ENCODE measurements at places on chromosomes 6 and 20.

- DNase-seq = no peak
These were observed 104.2 kb downstream of the NCOA3 start for GRCh38 chr20:47605673-47606413.

DNA sequence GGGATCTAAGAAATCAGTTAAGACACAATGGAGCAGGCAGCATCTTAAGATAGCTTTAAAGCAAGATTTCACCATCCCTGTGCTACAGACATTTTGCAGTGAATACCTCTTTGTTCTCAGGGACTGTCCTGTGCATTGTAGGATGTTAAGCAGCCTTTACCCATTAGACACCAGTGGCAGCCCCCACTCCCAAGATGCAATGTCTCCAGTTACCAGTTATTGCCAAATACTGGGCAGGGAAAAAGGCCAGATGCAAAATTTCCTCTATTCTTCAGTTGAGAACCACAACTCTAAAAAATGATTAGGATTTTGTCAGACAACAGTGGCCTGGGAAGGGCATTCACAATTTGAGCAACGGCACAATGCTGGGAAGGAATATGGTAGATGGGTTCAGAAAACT lies 6.1 kb downstream of the FBXO5 start:
- DNase-seq = no peak

DNA sequence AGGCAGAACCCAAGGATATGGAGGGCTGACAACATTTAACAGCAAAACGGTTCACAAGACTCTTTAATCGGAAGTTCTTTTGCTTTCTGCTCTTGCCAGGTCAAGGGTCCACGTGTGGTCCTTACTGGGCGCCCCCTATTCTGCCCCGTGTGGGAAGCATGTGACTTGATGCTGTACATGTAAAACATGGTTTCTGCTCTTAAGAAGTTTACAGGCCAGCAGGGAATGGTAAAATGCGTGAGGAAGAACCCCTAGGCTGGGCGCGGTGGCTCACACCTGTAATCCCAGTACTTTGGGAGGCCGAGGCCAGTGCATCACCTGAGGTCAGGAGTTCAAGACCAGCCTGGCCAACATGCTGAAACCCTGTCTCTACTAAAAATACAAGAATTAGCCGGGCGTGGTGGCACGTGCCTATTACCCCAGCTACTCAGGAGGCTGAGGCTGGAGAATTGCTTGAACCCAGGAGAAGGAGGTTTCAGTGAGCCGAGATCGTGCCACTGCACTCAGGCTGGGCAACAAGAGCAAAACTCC lies 19.3 kb downstream of the ZNF217 start:
- DNase-seq = no peak

DNA sequence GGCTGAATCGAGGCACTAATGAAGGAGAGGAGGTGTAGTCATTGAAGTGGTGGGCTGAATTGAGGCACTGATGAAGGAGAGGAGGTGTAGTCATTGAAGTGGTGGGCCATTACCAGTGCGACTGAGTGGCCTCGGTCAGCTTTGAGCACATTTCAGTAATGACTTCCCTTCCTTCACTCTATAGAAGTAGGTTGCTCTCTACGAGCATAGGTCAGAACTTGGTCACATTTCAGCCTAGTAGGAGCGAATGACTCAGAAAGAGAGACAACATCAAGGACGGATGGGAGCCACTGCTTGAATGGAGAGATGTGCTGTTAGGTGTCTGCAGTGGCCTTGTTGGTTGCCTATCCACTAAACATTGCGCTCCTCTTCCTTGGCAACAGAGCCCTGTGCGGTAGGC lies 39.5 kb downstream of the ZDHHC14 start:
- DNase-seq = no peak

- no peak for DNase-seq
These were observed 26.3 kb upstream of the EPM2A start for GRCh38 chr6:145761584-145761983.

- DNase-seq = no peak
These were observed 49.2 kb downstream of the FAM217A start for GRCh38 chr6:4029687-4030086.

DNA sequence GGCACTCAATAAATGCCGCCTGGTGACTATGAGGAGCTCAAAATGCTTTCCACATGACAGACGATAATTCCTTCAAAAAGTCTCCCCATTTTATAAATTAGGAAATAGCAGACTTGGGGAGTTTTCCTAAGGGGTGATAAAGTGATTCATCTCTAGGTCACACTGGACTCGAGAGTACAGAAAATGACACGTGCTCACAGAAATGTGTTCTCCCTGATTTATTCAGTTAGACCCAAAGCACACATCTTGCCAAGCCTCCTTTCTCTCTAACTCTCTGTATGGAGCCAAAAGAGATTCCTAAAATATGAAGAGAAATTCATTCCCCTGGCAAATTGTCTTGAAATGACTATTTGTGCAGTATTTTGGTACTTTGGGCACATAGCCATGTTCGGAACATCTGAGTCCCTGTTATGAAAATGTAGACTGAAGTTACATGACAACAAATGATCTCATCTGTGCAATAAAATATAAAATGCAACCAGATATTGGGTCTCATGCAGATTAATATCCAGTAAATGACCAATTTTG lies 381.1 kb downstream of the TFAP2B start:
- DNase-seq = no peak

DNA sequence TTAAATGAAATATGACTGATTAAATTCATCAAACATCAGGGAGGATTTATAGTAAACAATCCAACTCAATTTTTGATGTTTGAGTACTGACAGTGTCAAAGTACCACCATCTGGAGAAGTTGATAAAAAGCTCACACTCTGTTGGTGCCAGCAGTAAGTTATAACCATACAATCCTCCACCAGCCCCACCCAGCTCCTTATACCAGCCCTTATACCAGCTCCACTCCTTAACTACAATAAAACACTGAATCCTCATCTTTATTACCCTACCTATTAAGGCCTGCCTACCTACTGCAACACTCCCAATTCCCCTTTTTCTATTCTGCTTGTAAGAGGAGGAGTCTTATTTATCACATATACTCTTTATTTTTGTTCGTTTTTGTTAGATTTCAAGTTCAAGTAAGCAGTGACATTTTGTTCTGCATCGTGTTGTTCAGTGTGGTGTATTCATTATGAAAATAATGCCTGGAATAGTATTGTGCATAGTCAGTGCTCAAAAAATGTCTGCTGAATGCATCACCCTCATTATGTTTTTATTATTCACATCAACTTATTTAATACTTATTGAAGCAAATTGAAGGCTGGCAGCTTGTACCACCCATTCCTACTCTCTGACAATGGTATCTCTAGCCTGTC lies 954.7 kb upstream of the ADGRB3 start:
- DNase-seq = peak; percentile 71

DNA sequence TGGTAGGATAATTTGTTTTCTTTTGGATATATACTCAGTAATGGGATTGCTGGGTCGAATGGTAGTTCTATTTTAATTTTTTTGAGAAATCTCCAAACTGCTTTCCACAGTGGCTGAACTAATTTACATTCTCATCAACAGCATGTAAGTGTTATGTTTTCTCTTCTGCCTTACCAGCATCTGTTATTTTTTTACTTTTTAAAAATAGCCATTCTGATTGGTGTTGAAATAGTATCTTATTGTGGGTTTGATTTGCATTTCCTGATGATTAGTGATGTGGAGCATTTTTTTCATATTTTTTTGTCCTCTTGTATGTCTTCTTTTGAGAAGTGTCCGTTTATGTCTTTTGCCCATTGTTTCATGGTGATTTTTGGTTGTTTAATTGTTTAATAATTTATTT lies 11.9 kb downstream of the HINT3 start:
- no peak for DNase-seq

DNA sequence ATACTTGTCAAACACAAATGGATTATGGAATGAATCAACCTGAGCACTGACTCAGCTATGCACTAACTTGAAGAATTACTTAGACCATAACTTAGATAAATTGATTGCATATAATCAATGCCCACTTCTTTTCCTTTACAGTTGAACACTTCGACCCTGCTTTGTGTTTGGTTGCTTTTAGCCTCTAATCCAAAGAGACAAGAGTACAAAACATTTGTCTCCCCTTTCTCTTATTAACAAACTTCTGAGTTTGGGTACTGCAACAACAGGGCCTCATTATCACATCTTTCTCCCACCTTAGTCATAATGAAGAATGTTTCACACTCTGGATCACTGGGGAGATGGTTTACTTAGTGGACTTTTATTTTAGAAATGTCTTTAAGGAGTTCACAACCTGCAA lies 2.6 kb upstream of the TAAR6 start:
- DNase-seq = no peak

- no peak for DNase-seq
These were observed 1.9 kb downstream of the SYNJ2 start for GRCh38 chr6:157983406-157984119.

DNA sequence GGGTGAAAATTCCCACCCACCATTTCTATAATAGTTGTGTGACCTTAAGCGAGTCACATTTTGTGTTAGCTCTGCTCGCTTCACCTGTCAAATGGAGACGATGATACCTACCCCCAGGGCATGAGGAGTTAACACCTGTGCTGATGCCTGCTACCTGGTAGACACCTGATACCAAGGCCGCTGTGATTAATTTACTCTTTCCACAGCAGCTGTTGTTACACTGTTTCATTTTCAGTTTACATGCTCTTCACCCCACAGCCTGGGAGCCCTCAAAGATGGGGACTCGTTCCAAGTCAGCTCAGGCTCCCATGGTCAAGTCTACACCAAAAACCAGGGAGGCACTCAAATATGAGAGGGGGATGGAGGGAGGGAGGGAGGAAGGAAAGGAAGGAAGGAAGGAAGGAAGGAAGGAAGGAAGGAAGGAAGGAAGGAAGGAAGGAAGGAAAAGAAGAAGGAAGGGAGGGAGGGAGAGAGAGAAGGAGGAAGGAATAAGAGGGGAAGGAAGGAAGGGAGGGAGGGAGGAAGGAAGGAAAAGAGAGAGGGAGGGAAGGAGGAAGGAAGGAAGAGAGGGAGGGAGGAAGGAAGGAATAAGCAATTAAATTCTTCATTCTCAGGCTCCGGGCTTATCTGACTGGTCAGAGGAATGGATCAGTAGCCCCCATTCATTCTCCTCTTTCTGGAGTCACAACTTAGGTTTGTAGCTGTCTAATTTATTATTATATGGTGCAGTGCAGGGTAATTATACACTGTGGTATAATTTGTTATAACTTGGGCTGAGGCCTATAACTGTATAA lies 40.9 kb downstream of the PDYN start:
- DNase-seq = no peak

DNA sequence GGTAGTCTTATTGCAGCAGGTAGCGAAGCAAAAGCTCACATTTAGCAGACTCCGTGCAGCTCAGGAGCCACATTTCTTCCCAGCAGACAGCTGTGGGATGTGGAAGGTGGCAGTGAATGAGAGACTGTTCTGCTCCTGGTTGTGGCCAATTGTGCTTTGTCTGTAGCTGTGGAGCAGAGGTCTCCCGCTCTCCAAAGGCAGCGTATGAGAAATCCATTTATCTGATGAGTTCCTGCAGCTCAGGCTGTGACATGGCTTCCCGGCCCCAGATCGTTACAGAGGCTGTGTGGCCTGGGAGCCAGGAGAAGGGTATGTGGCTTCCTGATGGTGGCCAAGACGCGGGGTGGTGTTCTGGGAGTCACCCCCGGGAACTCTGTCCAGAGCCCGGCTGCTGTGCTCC lies 64.5 kb upstream of the KIF16B start:
- DNase-seq = no peak

DNA sequence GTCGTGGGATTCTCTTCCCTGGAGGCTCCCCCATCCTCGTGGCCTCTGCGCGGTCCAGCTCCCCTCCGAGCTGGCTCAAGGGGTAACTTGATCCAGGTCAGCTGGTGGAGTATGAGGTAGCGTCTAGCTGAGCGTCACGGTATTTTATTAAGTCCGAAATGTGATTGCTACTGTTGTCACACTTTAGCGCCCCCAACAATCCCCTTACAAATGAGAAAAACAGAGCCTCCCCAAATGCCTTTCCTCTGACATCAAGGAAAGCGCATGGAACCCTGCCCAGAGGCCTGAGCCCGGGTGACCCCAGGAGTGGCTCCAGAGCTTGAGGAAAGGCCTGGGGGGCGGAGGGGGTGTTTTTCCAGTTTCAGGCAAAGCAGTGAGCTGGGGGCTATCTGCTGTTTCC lies 192.4 kb downstream of the ZMYND8 start:
- DNase-seq = no peak

DNA sequence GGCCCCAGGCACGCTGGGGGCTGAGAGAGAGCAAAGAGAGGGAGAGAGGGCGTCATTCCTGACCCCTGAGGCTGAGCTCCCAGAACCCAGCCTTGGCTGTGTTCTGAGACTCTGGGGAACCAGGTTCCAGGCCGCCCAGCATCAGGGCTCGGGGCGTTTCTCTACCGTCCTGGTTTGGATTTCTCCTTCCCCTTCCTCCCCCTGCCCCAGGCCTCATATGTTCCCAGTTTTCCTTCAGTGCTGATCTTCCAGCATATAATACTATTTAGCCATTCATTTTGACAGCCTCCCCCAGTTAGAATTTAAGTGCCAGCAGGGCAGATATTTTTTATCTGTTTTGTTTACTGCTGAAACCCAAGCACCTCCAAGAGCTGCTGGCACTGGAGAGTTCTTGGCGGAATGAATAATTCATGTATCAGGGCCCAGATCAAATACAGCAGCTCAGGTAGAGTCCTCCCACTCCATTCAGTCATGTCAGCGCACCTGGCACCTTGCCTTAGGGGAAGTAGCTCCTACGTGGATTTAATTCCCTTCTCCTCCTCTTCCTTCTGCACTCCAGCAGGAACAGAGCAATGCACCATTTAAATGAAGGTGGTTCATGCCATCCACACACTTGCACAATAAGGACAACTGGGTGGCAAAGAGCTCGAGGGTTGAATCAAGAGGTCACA lies 23.4 kb upstream of the FRMD1 start:
- DNase-seq = no peak

GRCh38 chr6:146551545-146551944 lies 7.9 kb downstream of the RAB32 start:
- no peak for DNase-seq

DNA sequence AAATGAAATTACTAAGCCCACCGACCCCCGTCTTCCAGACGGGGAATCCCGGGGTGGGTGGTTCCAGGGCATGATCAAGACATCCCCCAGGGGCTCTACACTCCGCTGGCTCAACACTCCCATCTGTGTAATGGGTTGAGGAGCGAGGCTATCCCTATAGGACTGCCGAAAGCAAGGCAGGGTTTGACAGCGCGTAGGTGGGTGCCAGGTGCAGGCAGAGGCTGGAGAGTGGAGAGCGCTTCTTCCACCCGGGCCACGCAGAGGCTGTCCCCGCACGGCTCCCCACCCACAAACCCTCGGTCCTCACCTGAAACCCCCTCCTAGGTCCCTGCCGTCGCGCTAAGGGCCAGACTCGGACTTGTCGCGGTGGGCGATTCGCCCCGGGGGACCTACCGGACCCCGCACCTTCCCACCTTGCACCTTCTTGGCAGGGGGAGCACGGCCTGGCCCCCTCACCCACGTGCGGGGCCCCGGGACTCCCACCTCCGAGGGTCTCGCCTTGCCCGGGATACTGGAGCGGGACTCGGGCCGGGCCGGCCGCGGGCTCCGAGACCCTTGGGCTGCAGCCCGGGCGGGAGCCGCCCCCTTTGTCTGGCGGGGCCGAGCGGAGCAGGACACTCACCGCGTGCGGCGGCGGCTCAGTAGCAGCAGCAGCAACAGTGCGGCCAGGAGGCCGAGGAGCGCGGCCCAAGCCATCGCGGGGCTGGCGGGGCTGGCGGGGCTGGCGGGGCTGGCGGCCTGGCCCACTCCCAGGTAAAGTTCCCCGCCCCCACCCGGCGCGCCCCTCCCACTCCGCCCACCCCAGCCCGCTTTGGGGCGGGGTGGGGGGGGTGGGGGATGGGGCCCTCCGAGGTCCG lies at the start of gene PTGIS:
Gene PTGIS (minus strand): TSS at position 717 of the 857 bp plus-strand sequence. CDS start 21 bp downstream, at position 696.
- peak; percentile 64 for DNase-seq

GRCh38 chr6:90387826-90388225 lies 91.2 kb upstream of the BACH2 start:
- DNase-seq = no peak

Data from foreskin fibroblast (primary cell).